ENCODE measurements at places on chromosomes 3 and 15. TPM values are rescaled to one million over a fixed set of nuclear protein-coding genes. Genes with fewer than 3 reads are reported as not detected.

The GOLGA8M gene
- 0.51 TPM for total RNA-seq

The SH2D7 gene
- not detected for total RNA-seq

The ADGRG7 gene
- total RNA-seq, result not detected

The RARB gene
- 1.5 TPM for total RNA-seq

The MESP2 gene
- total RNA-seq, result not detected

The FES gene
- total RNA-seq, result 110 TPM

The EIF4E3 gene
- 2.6 TPM for total RNA-seq

The LCTL gene
- not detected for total RNA-seq

The NR2E3 gene
- 0.05 TPM for total RNA-seq

The HIGD1A gene
- 110 TPM for total RNA-seq

The GAP43 gene
- total RNA-seq, result not detected

All from dermis blood vessel endothelial cell (primary cell).